ENCODE measurements at places on chromosomes 5 and 9.

DNA sequence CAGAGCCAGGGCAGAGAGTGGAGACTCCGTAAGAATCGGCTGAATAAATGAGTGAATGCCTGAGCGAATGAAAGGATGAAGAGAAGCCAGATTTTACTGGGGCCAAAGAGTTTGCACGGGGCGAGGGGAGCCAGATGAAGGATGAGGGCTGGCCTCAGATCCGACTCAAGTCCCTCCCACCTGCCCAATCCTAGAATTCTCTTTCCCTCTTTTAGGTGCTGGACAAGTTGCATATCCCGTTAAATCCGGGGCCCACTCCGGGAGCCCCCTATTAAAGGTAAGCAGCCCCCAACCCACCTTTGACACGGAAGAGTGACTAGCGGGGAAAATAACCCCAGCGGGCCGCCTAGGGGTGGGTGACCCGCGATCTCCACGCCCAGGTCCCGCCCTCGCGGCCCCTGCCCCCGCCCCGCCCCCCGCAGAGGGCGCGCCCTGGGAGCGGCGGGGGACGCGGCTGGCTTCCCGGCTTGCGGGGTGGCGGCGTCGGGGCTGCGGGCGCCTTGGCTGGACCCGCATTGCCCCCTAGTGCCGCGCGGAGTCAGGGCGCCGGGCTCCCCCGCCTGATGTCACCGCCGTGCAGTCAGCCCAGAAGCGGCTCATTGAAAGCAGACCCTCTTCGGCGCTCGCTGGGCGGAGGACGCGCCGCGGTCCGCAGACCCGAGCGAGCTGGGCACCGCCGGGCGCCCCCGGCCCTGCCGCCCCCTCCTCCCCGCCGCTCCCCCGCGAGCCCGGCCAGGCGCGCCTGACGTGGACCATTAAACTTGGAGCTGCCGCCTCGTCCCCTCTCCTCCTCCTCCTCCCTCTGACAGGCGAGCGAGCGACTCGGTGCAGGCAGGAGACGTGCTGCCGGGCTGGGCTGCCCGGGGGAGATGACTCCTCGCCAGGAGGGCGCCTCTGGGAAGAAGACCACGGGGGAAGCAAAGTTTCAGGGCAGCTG lies at the start of gene ADRA1B:
ADRA1B (plus strand) TSS at position 579 of the 937 bp plus-strand sequence. CDS start 424 bp downstream, outside the sequence.
- DNase-seq = peak; percentile 5

DNA sequence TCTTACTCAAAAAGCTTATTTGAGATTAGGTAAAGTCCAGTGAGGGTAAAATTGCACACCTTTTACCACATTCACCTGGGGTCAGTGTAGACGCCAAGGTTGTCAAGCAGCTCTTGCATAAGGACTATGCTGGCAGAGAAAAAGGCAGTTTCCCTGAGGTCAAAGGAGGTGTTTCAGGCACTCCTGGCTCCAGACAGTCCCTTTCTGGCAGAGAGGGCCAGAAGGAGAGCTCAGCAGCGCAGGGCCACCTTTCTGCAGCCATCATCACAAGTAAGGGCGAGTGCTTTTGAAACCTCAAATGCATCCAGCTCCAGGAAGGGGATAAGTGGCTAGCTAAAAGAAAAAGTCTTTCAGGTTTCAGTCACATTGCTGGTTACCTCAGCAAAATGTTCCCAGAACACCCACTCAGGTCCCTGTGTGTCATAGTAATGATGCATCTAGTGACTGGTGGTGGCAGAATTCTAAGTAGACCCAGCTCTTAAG lies 16.7 kb upstream of the IL13 start:
- no peak for DNase-seq

- no peak for DNase-seq
Observed at GRCh38 chr9:112012026-112012902, 115.7 kb downstream of the UGCG start.

- no peak for DNase-seq
Observed at GRCh38 chr5:173302546-173303155, 25.6 kb downstream of the STC2 start.

GRCh38 chr5:160455600-160455999 lies 33.9 kb downstream of the PTTG1 start:
- DNase-seq = no peak

GRCh38 chr5:8765886-8766285 lies 780.0 kb downstream of the SEMA5A start:
- no peak for DNase-seq

- no peak for DNase-seq
Observed at GRCh38 chr5:135913713-135914626, 18.3 kb upstream of the IL9 start.

DNA sequence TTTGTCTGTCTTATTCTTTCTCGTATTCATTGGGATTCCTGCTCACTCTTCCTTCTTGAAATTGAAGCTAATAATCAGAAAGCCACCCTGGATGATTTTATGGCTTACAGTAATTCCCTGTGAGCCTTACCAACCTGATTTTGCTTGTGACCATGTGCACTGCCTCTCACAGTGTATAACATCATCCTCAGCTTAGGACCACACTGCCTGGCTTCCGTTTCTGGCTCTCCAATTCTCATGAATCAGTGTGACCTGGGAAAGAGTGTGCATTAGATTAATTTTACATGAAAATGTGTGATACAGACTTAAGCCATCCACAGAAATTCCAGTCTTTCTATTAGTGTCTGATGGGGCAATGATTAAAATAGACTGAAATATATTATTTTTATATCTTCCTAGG lies 126.8 kb upstream of the DMRT1 start:
- no peak for DNase-seq

- DNase-seq = no peak
Observed at GRCh38 chr9:20462410-20462809, 159.9 kb downstream of the MLLT3 start.

DNA sequence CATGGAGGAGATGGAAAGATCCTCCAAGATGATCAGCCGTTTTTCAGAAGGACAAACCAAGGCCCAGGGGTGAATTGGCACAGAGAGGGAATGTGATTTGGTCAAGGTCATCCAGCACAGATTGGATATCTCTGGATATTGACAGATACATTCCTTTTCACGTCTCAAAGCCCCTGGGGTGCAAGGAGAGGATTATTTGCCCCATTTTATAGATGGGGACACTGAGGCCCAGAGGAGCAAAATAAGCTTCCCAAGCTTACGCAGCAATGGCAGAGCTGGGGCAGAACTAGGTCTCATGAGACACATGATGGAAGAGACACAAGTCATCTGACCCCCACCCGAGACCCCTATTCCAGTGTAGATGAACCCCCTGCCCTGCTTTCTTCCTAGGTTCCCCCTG lies 895 bp upstream of the PDGFRB start:
- DNase-seq = no peak

GRCh38 chr5:66987540-66987939 lies 209.1 kb downstream of the CD180 start:
- no peak for DNase-seq

DNA sequence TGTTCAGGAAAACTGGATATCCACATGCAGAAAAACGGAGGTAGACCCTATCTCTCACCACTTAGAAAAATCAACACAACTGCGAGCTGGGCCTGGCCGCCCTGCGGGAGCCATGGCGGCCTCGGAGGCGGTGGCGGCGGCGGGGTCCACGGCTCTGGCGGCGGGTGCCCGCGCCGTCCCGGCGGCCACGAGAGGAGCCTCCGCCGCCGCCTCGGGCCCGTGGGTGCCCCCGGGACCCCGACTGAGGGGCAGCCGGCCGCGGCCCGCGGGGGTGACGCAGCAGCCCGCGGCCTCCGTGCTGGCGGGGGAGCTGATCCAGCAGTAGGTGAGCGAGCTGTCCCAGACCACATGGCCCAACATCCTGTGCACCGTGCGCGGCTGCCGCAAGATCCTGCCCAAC lies 25.3 kb downstream of the FANCC start:
- DNase-seq = no peak

GRCh38 chr5:143182901-143183820 lies 220.3 kb downstream of the NR3C1 start:
- DNase-seq = no peak

DNA sequence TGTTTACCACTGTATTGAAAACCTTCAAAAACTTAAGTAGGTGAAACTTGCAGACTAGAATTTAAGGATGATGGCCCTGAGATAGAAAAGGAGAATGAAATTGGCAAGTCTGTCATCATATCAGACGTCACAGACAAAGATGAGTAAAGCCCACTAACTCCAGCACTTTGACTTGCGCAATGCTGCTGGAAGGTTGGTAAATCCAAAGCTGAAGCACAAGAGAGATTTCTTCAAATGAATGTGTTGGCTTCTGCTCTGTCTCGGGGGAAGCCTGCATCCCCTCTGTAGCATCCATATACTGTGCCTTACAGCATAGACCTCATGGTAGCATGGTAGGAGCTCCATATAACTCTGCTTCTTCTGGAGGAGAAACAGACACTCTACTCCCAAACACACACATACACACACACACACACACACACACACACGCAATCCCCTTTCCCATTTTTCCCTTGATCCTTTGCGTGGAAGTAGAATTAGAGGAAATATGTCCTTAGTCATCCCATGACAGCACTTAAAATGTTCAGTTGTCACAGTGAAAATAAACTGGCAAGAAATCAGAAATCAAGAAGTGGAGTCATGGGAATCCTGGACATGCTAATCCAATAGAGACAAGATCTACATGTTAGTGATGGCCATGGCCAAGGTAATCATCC lies 241.5 kb downstream of the NR3C1 start:
- peak; percentile 42 for DNase-seq

- DNase-seq = no peak
Observed at GRCh38 chr5:19256036-19256435, 732.0 kb downstream of the CDH18 start.

DNA sequence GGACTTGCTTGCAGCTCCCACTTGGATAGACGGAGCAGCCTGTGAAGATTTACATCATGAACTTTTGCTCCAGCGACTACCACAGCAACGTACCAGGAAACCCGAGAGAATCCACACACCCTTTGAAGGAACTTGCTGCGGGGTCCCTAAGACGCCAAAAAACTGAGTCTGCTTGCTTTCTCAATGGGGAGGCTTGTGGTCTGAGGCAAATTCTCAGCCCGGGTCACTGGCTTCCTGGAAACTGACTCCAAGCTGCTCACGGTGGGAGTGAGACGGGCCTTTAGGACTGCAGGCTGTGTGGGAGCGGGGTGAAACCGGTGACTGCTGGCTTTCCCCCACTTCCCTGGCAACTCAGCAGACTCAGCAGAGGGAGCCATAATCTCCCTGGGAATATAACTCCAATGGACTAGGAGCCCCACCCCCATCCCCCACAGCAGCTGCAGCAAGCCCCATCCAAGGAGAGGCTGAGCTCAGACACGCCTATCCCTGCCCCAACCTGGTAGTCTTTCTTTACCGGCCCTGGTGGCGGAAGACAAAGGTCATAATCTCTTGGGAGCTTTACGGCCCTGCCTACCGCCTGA lies 466.0 kb downstream of the CAAP1 start:
- DNase-seq = no peak

GRCh38 chr9:20238921-20239320 lies 383.4 kb downstream of the MLLT3 start:
- DNase-seq = no peak

DNA sequence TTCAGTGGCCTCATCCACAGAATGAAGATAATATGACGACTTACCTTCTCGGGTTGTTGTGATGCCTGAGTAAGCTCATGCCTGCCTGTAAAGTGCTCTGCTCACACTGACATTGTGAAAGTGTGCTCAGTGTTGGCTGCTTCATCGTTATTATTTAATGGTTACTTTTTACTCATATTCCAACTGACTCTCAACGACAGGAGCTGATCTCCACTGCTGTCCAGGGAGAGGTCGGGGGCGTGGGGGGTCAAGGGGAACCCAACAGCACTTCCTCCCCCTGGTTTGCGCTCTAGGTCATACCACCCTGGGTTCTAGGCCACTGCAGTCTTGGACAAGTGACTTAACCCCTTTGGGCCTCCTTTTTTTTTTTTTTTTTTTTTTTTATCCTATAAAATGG lies 52.9 kb upstream of the ANGPTL2 start:
- DNase-seq = no peak

DNA sequence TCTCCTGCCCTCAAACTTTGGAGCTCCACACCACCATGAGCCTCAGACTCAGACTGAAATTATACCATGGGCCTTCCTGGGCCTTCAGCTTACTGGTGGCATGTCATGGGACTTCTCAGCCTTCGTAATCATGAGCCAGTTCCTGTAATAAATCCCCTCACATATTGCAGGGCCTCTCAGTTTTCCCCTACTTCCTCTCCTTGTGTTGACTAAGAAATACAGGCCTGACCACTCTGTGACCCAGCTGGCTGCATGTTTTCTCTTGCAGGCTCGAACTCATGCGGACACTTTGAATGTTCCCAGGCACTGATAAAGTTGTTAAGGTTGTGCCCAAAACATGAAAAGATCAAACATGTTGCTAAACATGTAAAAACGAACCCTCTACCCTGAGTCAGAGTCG lies 26.2 kb upstream of the SHC3 start:
- no peak for DNase-seq

DNA sequence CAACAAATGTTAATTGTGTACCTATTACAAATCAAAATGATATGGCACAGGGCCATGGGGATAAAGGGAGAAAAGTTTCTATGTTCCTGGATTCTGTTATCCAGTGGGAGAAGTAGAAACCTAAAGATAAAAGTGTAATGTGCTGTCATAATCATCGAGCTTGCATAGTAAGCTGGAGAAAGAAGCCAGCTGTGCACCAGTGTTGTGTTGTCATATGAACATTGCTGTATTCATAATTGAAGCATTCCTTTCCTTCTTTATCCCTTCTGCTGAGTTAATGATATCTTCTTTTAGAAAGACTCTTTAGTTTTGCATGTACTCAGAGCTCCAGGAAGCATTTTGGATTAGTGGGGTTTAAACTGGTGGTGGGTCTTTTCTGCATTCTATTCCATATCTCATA lies 39.5 kb downstream of the NTRK2 start:
- no peak for DNase-seq

DNA sequence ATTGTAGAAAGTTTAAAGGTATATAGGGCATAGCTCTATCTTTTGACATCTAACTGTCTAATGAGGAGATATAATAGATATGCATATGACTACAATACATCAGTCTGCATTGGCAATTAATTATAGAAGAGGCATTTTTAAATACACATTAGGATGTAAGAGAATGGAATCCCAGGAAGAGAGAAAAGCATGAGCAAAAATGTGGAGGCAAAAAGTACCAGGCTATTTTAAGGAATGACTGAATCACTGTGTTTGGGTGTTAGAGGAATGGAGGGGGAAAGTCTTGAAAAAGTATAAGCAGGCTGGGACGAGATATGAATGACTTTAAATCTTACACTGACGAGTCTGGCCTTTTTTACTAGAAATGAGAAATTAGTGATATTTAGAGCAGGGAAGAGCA lies 138.4 kb upstream of the ZNF462 start:
- DNase-seq = no peak

Measured in CD4-positive, alpha-beta T cell treated with Interferon gamma for 1 hour (primary cell).